Fibroblast of villous mesenchyme (primary cell): ENCODE measurements at places on chromosomes 16 and 17. TPM values are rescaled to one million over a fixed set of nuclear protein-coding genes. Genes with fewer than 3 reads are reported as not detected.

The GPR142 gene
- not detected in 2 replicates for total RNA-seq

GRCh38 chr16:67271446-67271845, 7.9 kb upstream of the PLEKHG4 start:
- no peak for DNase-seq

DNA sequence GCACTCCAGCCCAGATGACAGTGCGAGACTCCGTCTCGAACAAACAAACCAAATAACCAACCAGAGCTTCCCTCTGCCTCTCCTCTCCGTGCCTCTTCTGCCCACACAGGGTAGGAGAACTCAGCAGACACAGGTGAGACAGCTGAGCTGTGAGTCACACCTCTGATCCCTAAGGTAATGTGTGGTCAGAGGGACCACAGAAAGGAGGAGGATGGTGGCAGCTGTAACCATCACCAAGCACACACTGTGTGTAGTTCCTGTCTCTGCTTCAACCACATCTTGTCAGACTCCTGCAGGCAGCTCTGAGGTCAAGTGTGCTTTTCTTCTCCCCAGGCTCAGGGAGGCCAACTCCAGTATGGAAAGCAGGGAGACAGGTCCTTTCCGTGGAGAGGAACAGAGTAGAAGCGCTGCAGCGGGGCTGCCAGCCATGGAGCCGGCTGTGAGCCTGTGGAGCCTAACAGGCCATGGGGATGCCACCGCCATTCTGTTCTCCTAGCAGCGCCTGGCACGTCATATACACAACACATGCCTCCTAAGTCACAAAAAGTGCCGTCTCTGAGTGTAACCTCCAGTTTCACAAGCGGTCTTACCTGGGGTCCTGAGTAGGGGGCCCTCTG, 7.1 kb downstream of the NUDT16L1 start:
- no peak for DNase-seq

DNA sequence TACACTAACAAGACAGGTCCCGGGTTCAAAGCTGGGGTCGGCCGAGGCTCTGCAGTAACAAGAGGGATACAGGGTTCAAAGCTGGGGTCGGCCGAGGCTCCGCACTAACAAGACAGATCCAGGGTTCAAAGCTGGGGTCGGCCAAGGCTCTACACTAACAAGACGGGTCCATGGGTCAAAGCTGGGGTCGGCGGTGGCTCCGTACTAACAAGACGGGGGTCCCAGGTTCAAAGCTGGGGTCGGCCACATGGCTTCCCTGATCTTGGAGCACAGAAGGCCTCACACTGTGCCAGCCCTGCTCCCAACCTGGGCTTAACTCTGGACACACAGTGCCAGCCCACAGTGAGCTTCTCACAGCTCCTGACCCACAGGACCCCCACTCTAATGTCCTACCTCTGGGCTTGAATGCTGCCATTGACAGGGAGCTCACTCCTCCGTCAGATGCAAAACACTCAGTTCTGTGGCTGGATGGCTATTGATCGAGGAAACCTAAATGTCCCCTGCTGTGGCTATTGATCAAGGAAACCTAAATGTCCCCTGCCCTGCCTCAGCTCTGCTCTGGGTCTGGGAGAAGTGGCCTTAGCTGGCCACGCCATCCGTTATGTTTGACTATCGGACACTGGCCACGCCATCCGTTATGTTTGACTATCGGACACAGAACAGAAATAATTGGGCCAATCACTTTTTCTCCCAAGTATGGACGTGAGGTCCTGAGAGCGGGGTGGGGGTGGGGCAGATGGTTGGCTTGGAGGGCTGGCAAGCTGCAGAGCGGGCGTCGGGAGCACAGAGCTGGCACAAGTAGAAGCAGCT, 54.6 kb upstream of the DOC2B start:
- no peak for DNase-seq

DNA sequence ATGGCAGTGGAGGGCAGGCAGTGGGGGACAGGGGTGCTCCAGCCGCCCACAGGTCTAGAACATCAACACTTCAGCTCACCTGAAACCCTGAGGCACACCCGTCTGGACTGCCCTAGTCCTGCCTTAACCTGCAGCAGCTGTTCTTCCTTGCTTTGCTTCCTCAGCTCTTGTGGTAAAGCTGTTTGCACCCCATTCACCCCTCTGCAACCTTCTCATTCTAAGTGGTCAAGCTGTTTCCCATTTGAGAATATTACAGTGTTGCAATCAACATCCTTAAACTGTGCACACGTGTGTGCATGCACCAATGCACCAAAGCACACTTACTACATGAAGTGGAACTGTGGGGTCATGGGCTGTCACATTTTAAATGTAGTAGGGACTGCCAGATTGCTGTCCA, 32.4 kb downstream of the SCNN1B start:
- no peak for DNase-seq
